ENCODE measurements at places on chromosomes 6 and 20. TPM values are rescaled to one million over a fixed set of nuclear protein-coding genes. Genes with fewer than 3 reads are reported as not detected.

The MLN gene
- total RNA-seq = not detected

The TGM2 gene
- 8.5 TPM for total RNA-seq

The CNR1 gene
- total RNA-seq = 4.3 TPM

- no peak for DNase-seq
- no peaks in the 10 kb centered on the region for H3K4me1 ChIP-seq
- no peaks in the 10 kb centered on the region for H3K36me3 ChIP-seq
- no peak overlapping the region for H3K27ac ChIP-seq
- no peaks in the 10 kb centered on the region for H3K27me3 ChIP-seq
- H3K4me3 ChIP-seq = no peak overlapping the region
Observed at GRCh38 chr6:7692453-7692784, 33.5 kb upstream of the BMP6 start.

- no peak overlapping the region for H3K27ac ChIP-seq
- H3K4me1 ChIP-seq = peaks cover 3% of the 10 kb centered on the region
- peak overlapping the region; percentile 60 for H3K4me3 ChIP-seq
- no peaks in the 10 kb centered on the region for H3K27me3 ChIP-seq
- DNase-seq = peak; percentile 21
- H3K36me3 ChIP-seq = no peaks in the 10 kb centered on the region
Observed at GRCh38 chr6:117907601-117908245, 659 bp downstream of the SLC35F1 start.

GRCh38 chr6:142385352-142385751, 83.5 kb downstream of the ADGRG6 start:
- no peak for DNase-seq
- H3K4me3 ChIP-seq = no peak overlapping the region
- no peak overlapping the region for H3K27ac ChIP-seq
- no peaks in the 10 kb centered on the region for H3K36me3 ChIP-seq
- no peaks in the 10 kb centered on the region for H3K27me3 ChIP-seq

DNA sequence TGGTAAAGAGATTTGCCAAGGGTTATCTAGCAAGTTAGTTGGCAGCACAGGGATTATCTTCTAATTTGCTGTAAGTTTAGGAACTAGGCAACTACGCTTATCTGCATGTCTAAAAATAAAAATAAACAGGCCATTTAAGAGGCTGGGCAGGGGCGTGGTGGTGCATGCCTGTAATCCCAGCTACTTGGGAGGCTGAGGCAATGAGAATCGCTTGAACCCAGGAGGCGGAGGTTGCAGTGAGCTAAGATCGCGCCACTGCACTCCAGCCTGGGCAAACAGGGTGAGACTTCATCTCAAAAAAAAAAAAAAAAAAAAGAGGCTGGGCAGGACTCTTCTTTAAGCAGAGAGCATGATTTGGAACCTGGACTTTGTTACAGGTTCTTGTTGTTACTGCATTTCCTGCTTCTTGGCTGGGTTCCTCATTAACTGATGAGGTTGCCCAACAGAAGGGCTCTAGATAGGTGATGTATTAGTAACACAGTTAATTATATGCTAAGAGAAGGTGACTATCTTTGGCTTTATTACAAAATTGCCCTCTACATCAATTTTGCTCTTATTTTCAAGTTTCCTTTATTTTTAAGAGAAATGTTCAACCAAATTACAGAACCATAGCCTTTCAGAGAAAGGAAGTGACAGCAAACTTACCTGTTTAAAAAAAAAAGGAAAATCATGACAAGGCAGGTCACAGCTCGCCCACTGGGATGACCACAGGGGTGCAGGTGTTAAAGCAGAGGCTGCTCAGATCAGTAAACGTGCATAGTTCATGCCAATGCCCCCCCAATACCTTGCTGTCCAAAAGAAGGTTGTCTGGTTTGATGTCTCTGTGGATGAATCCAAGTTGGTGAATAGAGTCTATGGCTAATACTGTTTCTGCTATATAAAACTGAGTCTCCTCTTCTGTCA, 32.5 kb downstream of the STK38 start:
- no peaks in the 10 kb centered on the region for H3K27me3 ChIP-seq
- H3K4me1 ChIP-seq = no peaks in the 10 kb centered on the region
- no peak overlapping the region for H3K4me3 ChIP-seq
- no peak for DNase-seq
- H3K27ac ChIP-seq = no peak overlapping the region

GRCh38 chr6:135085700-135086413, 31.2 kb upstream of the HBS1L start:
- no peak for DNase-seq
- H3K4me1 ChIP-seq = no peaks in the 10 kb centered on the region
- H3K4me3 ChIP-seq = no peak overlapping the region

GRCh38 chr6:136767570-136768309, 24.5 kb downstream of the MAP3K5 start:
- no peaks in the 10 kb centered on the region for H3K36me3 ChIP-seq
- no peaks in the 10 kb centered on the region for H3K27me3 ChIP-seq
- no peak for DNase-seq
- no peak overlapping the region for H3K4me3 ChIP-seq
- H3K4me1 ChIP-seq = no peaks in the 10 kb centered on the region
